Activated CD4-positive, alpha-beta T cell treated with anti-CD3 and anti-CD28 coated beads, Interleukin-10, Interleukin-2, amounts not matched to agents 100 ng/mL and 50 ng/mL, durations not matched to agents 16 hours and 8 hours (primary cell): ENCODE measurements at places on chromosomes 16 and 17.

DNA sequence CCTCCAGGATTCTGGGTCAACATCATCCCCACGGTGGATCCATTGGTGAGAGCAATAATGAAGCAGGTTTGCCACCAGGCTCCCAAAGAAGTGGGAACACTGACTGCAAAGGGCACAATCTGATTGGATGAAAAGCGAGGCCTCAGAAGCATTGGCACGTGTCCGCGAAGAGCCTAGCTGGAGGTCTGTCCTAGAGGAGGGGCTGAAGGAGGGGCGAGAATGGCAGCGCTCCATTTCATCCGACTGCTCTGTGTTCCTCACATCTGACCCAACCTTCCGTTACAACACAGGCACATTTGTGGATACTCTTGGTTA lies 79.9 kb downstream of the MRC2 start:
- DNase-seq, result no peak

DNA sequence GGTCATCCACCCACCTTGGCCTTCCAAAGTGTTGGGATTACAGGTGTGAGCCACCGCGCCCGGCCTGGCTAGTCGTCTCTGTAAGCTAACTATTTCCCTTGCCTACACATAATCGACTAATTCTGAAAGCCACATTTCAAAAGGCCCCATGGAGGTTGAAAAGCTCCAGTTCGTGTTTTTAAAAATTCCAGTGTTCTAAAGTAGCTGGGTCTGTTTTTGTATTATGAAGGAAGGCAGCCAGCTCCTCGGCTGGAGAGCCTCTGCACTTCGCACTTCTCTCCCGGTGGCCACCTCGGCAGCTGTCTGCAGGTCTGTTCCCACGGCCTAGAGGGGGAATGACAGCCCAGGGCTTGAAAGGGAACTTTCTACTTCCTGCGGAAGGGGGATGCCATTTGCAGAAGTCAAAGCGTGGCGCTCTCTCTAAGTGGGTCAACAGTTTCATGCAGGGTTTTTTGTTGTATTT lies 16.9 kb downstream of the HASPIN start:
- DNase-seq, result peak; percentile 71

DNA sequence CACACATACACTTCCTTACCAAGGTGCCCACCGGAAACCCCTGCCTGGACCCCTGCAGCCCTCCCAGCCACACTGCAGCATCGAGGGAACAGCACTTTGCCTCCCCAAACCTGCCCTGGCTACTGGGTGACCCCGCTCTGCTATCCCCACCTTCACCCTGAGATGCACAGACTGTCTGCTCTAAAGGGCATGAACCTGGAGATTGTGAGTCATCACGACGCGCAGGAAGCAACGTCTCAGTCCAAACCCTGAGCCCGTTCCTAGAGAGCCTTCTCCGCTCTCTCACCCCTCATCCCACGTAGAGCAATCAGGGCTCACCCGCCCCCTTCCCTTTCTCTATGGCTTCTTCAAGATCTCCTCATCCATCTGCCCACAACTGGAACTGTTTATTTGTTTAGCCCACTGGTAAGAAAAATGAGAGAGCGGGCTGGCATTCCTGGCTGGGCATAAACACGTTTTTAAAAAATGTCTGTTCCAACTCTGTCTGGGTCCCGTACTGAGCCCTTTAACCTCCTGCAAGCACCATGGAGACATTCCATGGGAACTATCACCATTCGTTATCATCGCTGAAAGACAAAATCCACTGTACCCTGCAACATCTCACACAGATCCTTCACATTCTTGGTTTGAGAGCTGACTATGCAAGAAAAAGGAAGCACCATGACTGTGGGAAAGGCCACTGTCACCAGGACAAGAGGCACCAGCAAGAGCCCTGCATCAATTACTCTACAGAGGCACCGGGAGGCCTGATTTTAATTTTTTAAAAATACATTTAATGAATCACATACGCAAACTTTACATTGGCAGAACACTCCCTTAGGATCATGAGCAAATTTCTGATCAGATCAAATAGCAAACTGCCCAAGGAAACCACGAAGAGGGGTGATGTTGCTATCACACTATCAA lies 28.2 kb downstream of the ZFHX3 start:
- no peak for DNase-seq

GRCh38 chr17:7590743-7591142 lies 849 bp upstream of the SOX15 start:
- DNase-seq, result no peak

- DNase-seq, result peak; percentile 94
Measured at GRCh38 chr17:41864836-41865595, at the start of gene KLHL11. Gene KLHL11, minus strand, starts transcription at chr17:41865423. Its CDS starts 53 bp downstream, at chr17:41865370.

- no peak for DNase-seq
Measured at GRCh38 chr16:53209877-53210276, 155.1 kb downstream of the CHD9 start.

DNA sequence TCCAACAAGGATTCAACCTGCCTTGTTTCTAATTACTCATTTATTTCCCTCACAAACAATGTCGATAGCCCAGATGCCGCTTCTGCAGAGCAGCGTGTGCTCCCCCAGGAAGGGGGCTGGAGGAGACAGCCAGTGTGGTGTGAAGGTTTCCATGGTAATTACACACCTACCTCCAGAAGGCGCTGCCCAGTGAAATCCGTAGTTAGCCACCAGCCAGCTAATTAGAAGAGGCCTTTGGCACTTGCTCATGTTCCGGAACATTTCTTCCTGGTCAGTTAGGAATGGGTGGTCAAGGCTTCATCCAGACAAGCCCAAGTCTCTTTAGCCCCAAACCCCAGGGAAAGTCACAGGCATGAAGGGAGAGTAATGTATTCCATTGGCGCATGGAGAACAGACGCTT lies 342.5 kb upstream of the C16orf82 start:
- no peak for DNase-seq

DNA sequence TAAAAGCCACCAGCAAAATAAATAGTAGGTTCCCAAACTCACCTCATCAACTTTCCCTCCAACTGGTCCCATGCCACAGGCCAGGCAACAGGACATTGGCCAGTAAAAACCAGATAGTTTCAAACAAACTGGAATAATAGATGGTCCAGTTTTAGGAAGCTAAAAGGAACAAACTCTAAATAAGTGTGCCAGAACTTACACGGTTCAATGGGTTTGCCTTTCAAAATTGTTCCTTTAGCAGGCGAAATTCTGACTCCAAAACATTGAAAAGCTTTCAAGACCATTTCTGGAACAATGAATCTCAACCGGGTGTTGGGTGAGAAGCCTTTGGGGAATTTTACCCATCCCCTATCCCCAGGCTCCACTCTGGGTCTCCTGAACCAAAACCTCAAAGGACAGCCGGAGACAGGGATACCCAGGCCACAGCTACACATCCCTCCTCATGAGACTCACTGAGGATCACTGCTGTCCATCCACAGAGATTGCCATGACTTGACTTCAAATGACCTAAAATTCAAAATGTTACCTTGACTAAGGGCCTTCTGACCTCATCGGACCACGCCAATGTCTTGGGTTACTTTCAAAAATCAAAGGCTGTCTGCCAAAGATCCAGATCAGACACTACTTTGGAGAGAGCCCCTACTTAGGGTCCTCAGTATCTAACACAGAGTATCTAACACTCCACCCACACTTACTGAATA lies 13.0 kb downstream of the AXIN2 start:
- no peak for DNase-seq

- no peak for DNase-seq
Measured at GRCh38 chr16:72050769-72051464, 3.4 kb upstream of the HP start.

DNA sequence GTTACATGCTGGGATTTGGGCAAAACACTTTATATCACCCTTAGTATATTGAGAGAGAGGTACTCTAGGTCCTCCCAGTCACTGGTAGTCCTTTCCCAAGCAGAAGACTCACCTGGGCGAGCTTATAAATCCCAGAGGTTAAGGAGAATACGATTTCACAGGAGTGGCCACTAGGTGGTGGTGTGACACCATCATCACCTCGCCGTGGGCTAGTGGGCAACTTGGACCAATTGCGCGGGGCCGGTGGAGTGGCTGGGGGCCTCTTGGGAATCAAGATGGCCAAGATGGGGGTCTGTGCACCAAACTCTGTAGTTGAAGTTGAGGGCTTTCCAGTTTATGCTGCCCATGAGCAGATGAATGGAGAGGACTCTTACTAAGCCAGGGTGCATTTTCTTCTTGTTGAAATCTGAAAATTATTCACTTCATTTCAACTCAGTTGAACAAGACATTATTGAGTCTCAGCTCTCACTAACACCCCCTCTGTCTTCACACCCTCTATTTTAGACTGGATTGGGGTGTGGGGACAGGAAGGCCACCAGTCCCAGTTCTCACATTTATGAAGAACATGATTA lies 38.2 kb upstream of the PIRT start:
- peak; percentile 31 for DNase-seq

- no peak for DNase-seq
Measured at GRCh38 chr17:296906-297690, 55.5 kb downstream of the RPH3AL start.

DNA sequence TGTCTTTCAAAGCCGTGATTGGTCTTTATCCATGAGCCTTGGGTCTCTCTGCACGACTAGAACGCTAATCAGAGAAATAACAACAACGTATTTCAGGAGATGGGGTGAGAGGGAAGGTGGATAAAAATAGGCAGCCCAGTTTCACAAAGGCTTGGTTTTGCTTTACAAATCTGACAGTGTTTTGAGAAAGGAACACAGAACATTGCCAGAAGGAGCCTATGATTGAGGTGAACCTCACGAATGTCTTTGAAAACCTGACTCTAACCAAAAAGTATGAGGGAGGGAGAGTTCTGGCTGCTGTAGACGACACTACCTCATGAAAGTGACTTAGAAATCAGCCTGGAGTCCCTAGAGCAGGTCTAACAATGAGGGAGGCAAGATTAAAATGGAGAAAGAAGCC lies 38.0 kb upstream of the NOL11 start:
- DNase-seq, result no peak

DNA sequence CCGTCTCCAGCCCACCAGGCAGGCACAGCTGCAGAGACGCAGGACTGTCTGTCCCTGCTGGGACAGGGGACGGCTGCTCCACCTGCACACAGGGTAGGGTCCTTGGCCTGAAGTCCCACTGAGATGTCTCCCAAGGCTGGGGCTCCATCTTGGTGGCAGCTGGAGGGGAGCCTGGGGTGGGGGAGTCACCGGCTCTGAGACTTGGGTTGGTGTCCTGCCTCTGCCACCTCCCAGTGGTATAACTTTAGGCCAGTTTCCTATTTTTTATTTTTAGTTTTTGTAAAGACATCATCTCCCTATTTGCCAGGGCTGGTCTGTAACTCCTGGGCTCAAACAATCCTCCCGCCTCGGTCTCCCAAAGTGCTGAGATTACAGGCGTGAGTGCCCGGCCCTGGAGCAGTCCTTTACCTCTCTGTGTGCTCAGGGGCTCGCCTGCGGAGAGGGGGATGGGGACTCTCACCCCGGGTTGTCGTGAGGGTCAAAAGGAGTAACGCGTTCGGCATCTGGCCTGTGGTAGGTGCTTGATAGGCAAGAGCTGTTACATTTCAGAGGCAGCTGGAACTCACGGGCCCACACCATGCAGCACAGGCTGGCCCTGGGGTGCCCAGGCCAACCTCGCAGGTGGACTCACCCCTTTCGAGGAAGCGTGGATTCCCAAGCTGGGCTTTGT lies 46.6 kb upstream of the DOC2B start:
- no peak for DNase-seq

DNA sequence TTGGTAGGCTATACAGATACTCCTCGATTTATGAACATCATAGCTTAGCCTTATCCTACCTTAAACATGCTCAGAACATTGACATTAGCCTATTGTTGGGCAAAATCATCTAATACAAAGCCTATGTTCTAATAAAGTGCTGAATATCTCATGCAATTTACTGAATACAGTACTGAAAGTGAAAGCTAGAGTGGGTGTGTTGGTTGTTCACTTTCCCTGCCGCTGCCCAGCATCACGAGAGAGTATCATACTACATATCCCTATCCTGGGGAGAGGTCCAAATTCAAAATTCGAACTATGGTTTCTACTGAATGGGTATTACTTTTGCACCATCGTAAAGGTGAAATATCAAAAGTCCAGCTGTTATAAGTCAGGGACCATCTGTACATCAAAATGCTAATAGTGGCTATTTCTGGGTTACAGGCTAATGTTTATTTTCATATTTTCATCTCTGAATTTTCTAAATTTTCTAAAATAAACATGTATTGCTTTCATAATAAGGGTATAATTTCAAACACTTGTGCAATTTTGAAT lies 54.5 kb downstream of the NACA2 start:
- DNase-seq, result no peak

DNA sequence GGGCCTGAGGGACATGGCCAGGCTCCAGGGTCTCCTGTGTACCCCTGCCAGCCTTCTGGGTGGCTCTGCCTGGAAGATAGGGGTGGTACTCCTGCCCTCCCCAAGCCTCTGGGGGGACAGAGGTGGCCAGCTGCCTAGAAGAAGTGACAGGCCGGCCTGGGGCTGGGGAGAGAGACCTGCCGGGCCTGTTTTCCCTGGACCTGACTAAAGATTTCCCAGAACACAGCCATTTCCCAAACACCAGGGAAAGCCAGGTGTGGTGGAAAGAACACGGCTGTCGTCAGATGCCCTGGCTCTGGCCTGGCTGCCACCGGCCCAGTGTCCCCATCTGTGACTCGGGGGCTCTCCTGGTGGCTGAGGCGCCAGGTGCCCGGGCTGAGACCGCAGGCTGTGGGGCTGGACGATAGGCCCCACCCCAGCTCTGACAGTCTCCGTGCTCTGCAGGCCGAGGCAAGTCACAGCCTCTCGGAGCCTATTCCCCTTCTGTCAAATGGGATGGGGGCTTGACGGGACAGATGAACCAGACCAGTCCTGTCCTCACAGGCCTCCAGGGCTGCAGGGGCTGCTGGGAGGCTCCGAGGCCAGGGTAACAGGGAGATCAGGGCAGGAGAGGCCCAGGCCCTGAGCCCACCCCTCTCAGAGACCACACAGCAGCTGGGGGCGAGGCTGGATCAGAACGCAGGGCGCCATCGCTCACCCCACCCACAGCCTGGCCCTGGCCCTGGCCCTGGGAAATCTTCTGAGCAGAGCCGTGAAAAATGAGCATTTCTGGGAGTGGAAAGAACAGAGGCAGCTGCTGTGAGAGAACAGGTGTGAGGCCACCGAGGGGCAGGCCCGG lies 33.1 kb downstream of the CTU2 start:
- DNase-seq, result no peak

DNA sequence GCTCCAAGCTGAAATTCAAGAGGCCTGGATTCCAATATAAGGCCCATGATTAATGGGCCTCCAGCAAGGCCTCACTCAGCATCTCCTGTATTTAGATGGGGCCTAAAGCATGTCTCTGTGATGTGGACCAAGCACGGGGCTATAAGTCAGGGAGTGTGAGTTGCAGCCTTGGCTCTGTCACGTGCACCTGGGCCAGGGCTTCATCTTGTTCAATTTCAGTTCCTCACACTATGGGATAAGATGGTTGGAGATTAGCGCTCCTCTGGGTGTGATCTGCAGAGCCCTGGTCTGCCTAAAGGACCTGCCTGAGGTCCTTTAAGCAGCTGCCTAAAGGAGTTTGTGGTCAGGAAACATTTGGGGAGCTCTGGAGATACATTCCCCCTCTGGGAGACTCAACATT lies 25.2 kb downstream of the KLHL36 start:
- no peak for DNase-seq
